Stimulated activated CD8-positive, alpha-beta memory T cell treated with anti-CD3 and anti-CD28 coated beads, Interleukin-15, amount 100 ng/mL, for 4 hours (primary cell): ENCODE measurements at places on chromosomes 2 and 18.

- DNase-seq, result no peak
Observed at GRCh38 chr2:240438810-240439697, 3.6 kb downstream of the GPC1 start.

GRCh38 chr18:74595431-74595830, 2.2 kb upstream of the ZNF407 start:
- DNase-seq, result no peak

DNA sequence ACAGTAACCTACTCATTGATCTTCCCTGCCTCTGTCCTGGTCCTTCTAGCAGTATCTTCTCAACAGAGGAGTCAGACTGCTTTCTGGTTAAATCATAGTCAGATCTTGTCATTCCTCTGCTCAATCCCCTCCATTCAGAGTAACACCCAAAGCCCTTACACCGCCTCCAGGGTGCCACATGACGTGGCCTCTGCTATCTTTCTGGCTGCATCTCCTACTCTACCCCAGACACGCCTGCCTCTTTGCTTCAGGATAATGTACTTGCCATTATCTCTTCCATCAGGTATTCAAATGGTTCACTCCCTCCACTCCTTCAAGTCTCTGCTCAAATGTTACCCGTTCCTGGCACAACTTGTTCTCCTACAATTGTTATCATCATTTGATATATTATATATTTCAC, 36.3 kb upstream of the ACVR2A start:
- DNase-seq, result no peak

DNA sequence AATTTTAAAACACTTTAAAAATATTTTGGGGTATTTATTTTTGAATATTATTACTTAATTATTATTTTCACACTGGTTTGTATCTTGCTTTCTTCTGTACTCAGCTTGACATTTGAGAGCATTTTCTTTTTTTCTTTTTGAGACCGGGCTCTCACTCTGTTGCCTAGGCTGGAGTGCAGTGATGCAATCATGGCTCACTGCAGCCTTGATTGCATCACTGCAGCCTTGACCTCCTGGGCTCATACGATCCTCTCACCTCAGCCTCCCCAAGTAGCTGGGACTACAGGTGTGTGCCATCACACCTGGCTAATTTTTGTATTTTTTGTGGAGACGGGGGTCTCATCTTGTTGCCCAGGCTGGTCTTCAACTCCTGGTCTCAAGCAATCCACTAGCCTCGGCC, 79.9 kb upstream of the DLX2 start:
- DNase-seq, result no peak

- DNase-seq, result no peak
Observed at GRCh38 chr2:218060950-218061660, 7.9 kb upstream of the RUFY4 start.

DNA sequence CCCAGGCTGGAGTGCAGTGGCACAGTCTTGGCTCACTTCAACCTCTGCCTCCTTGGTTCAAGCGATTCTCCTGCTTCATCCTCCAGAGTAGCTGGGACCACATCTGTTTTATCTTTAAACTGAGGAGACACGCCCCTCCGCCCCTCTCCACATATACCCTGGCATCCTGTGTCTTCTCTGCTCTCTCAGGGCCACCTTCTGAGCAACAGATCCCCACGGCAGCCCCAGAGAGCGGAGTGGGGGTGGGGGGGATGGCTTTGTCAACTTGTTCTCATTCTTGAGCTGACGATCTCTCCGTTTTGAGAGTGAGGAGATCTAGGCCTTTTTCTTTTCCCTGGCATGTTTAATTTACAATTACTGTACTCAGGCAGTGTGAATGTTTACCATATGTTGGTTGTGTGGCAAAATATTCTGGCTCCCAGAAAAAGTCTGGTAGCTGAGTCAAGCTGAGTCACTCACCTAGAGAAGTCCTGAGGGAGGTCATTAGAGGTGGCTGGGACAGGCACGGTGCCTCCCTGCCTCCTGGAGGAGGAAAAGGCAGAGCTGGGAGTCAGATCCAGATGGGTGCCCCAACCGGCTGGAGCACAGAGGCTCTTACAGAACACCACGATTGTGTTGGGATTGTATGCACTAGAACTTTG, 19.5 kb upstream of the ID2 start:
- DNase-seq, result no peak

DNA sequence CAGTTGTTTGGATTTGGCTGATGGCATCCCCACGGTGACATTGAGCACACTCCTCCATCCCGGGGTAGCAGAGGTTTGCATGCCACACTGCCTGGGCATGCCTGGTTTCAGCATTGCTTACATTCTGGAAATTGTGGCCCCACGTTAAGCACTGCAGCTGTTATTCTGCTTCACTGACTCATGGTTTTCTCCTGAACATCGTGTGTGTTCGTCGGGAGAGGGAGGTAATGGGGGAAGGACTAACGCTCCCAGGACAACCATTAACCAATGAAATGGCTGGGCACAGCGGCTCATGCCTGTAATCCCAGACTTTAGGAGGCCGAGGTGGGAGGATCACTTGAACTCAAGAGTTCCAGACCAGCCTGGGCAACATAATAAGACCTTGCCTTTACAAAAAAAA, 28.2 kb upstream of the YWHAQ start:
- no peak for DNase-seq

DNA sequence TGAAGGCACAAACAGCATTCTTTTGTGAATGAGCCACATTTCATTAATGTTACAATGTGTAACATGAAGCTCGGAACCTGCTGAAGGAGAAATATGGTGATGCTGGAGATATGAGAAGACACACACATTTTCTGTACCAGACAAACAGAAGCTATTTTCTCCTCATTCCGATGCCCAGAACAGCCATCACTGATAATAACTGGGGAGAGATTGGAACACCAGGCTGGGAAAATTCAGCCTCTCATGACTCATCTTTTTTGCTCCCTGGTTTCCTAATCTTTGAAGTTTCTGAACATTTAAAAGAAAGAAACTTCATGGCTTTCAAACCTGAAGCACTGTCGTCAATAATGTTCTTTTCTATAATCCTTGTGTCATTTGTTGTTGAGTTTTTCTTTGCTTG, 110.9 kb downstream of the LYPD6 start:
- DNase-seq, result no peak

GRCh38 chr2:5690286-5690685, 1.9 kb upstream of the SOX11 start:
- no peak for DNase-seq

- no peak for DNase-seq
Observed at GRCh38 chr18:8499810-8500675, 109.2 kb upstream of the RAB12 start.

- no peak for DNase-seq
Observed at GRCh38 chr2:30994227-30995056, 143.8 kb downstream of the GALNT14 start.

DNA sequence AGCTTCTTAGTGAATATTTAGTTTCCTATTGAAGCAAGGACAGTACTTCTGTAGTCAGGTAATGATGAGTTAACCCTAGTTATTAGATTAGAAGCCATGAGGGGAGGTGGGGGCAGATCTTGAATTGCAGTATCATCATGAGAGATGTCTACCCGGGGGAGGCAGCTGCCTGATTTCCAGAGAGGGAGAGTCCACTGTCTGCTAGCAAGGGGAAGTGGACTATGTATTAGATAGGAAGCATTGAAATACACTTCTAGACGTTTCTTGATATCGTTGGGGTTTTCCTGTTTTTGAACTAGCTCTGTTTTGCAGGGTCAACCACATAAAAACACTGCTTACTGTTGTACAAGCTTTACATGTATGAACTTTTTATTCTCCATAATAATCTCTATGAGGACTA, 38.8 kb downstream of the APLF start:
- DNase-seq, result no peak

DNA sequence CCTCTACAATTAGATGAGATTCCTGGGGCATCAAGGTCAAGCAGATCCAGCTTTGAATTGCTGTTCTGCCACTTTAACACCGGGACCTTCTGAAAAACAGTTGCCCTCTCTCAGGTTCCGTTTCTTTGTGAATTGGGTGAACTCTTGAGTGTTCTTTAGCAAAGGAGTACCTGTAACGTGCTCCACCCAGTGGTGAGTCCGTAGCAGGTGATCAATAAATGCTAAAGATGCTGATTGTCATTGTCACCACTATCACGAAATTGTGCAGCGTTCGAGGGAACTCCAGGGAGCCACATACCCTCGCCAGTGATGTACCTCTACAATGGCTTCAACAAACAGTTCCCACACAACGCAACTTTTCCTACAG, 81.9 kb downstream of the TCF7L1 start:
- DNase-seq, result no peak

DNA sequence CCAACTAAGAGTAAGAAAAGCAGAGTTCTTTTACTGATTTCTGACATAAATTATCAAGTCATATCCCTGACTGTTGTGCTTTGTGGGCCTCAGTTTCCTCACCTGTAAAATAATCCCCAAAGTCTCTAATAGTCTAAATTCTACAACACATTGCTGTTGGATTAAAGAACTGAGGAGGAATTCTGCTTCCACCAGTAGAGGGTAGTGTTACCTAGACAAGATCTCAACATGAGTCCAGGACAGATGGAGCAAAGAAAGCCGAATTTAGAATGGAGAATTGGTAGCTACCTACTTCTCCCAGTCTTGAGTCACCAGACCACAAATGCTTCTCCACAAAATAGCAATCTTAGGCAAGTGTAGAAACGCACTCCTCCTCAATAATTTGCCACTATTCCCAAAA, 462.5 kb upstream of the FSHR start:
- DNase-seq, result no peak

DNA sequence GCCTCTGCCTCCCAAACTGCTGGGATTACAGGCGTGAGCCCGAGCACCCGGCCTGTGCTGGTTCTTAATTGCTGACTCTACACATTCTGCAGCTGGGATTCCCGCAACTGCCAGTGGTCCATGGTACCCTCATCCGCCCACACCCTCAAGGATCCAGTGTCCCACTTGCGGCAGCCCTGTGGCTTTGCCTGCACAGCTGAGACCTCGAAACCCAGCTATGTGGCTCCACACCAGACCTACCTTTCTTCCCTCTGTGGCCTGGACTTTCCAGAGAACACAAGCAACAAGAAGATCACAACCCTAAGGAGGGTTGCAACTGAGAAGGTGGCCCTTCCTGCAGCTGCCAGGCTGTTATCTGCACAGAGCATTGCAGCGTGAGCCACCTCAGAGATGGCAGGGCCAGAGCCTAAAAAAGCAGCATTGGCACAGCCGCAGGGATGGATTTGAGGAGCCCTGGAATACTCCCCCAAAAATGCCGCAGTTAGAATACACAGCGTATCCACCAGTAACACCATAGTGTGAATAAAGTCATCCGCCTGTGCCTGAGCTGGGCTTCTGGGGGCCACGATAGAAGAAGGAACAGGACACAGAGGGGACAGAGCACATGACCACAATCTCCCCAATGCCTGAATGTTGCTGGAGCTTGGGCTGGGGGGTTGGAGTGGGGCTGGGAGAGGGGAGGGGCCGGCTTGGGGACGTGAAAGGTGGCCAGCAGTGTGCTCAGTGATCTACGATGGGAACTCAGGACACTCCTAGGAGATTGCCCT, 1.9 kb downstream of the GPR55 start:
- no peak for DNase-seq

GRCh38 chr2:157793053-157793612, 83.0 kb downstream of the ACVR1 start:
- no peak for DNase-seq

DNA sequence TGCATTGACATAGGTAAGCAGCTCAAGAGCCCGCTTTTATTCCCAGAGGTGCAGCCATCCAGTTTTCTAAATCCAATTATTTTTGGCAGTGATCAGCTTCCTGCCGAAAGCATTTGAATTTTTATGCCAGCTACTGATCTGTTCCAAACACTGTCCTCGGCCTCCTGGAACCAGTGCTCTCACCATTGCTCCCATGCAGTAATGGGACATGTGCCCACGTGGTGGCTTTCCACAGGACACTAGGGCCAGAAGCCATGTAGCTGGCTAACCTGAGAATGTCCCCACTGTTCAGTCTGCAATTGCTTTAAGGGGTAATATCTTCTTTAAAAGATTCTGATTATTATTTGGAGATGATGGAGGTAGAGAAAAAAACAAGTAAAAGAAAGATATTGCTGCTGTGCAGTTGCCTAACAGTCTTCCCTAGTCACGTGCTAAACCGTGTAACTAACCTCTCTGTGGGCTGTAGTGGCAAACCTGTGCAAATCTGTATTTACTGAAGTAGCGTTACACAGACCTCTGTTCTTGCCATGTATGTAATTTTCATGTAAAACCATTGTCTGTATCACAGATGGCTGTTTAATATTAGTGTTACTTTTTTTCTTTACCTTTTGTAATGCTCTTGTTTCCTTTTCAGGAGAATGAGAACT, 13.0 kb downstream of the GRHL1 start:
- DNase-seq, result no peak

DNA sequence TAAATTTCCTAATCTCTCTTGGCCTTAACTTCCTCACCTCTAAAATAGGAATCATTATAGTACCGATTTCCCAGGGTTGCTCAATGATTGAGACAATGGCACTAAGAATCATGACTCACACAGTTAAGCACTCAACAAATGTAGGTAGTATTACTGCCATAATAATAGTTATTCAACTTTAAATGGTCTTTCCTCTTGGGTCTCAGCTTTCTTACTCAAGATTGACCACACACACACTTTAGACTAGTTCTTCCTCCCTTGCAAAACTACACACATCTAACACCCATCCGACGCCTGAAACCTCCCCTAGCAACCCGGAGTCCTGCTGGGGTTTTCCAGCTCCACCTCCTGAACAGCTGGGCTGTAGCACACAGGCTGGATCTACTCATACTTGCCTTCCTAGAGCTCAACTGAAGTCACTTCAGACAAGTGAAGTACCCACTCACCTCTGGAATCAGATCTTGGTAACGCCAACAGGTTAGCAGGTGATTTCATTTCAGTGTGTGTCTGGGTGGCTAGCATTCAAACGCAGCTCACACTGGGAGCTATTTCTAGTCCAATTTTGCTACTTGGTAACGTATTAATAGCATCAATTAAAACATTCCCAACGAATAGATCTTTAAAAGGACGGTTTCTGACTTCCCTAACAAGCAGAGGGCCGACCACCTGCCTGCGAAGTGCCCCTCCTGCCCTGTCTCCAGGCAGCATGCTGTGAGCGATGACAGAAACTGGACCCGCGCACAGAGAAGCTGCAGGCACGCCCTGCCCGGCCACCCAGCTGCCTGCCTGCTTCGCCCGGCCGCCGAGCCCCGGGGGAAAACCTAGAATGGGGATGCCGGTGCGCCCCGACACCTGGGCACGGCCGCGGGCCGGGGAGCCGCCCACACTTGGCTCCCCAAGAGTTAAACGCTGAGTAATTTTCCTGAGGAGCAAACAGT, 1.1 kb downstream of the UXS1 start:
- DNase-seq, result peak; percentile 30

- DNase-seq, result no peak
Observed at GRCh38 chr2:1995584-1995983, 251.3 kb upstream of the PXDN start.

GRCh38 chr2:219991116-219991515, 363.7 kb downstream of the SLC4A3 start:
- no peak for DNase-seq

GRCh38 chr2:182081602-182082260, 96.1 kb downstream of the PPP1R1C start:
- no peak for DNase-seq

DNA sequence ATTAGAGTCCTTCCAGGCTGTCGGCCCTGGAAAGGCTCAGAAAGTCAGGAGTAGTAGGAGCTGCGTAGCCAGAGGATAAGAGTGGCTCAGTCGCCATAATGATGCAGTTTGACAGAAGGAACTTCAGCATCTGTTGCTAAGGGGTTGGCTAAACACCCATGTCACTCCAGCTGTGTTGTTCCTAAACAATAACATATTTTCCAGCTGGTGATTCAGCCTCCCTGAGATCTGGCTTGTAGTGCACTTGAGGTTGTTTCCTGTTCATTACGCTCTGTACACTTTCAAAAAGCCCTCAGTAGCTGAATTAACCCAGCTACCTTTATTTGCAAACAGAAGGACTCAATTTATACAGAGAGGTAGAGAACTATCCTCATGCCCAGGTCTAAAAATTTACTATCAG, 39.7 kb upstream of the EPAS1 start:
- no peak for DNase-seq
